AG09319 (cell line): ENCODE measurements at places on chromosomes 11 and 22.

GRCh38 chr22:27990451-27990840 lies 71.4 kb upstream of the PITPNB start:
- DNase-seq: no peak

DNA sequence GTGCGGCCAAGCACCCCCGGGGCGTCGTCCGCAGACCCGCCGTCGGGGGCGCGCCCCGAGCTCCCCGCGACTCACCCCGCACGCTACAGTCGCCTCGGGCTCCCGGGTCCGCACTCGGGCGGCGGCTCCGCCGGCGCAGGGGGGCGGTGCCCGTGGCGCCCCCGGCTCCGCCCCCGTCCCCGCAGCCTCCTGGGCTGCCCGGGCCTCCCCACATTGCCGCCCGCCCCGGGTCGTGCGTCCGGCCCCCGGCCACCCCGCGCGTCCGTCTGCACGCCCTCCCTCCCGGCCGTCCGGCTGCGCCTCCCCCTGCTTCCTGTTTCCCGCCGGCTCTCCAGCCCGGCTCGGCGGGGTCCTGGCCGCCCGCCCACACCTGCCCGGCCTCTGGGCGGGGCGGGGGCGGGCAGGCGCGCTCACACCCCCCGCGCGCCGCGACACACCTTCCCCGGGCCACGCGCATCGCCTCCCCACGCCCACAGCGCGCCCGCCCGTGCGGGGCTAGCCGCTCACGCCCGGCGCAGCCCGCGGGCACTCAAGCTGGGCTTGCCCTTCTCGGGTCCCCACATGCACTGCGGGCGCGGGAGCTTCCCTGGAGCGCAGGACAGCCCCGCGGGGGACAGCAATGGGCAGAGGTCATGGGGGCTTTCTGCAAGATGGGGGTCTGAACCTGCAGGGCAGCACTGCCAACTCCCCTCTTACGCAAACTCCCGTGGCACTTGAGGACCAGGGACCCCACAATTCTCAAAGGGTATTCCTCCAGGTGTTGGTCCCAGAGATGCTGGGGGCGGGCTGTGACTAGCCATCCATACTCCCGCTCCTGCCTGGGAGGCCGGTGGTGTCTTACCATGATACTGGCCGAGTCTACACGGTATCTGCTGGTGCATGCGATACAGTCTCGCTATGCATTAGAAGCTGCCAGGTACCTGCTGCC lies at the start of gene CARD10:
Gene CARD10 (minus strand): TSS at position 148 of the 928 bp plus-strand sequence. CDS start 215 bp downstream, outside the sequence.
- no peak for DNase-seq

- DNase-seq: no peak
Measured at GRCh38 chr11:102831489-102832440, 11.6 kb downstream of the MMP3 start.

DNA sequence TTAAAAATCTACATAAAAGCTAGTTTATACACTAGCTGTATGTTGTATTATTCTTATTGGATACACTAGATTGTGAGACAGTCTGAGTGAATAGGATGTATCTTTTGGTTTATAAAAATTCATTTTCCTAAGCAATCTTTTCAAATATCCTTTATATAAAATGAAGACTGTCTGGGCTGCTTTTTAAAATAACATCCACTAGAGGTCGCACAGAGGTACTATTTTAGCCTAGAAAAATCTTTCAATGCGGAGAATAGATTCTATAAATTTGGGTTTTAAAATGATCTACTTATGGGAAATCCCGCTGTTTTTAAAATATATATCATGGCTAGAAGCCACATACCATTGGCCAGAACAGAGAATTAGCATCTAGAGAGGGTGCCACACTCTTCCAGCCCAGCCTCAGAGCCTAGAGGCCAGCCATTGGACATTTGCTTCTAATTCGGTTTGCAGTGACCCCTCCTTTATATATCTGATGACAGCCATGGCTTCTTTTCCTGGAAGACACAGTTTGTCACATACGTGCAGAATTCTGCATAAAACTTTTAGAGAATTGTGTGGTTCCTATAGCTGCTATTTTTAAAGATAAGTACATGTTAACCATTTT lies 7.3 kb downstream of the C11orf97 start:
- no peak for DNase-seq

GRCh38 chr11:19742588-19743292 lies 30.1 kb downstream of the NAV2 start:
- DNase-seq: peak; percentile 56

DNA sequence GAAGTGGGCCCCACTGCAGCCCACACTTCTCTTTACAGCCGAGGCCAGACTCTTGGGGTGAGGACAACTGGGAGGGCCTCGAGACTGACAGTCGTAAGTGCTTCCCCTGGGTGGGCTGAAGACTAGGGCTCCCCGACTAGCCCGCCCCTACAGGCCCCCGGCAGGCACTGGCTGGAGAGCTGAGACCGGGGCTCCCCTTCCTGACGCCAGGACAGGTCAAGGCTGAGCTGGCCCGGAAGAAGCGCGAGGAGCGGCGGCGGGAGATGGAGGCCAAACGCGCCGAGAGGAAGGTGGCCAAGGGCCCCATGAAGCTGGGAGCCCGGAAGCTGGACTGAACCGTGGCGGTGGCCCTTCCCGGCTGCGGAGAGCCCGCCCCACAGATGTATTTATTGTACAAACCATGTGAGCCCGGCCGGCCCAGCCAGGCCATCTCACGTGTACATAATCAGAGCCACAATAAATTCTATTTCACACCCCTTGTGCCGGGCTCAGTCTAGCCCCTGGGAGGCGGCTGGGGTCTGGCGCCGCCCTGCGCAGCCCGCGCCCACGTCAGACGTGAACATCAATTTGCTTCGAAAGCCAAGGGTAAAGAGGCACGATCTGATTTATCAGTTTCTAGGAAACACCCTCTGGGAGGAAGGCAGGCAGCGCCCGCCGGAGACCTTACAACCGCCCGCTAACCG lies 13.5 kb downstream of the SCYL1 start:
- no peak for DNase-seq

DNA sequence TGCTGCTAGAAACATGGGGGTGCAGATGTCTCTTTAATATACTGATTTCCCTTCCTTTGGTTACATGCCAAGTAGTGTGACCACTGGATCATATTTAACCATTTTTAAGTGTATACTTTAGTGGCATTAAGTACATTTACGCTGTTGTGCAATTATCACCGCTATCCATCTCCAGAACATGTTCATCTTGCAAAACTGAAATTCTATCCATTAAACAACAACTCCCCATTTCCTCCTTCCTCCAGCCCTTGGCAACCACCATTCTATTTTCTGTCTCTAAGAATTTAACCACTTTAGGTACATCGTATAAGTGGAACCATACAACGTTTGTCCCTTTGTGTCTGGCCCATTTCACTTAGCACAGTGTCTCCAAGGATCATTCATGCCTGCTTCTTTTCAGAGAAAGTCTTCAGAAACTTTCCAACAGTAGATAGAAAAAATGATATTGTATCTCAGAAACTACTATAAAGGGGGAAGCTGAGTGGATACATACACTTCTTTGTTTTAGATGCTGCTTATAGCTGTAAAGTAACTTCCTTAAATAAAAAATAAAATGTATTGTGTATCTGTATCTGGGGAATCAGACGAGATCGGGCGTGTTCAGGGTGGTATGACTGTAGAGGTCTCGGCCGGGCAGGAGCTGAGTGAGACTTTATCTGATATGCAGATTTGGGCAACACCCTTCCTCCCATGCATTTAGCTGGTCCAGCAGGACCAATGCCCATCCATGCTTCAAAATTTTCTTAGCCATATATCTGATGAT lies 44.6 kb upstream of the ZBED5 start:
- no peak for DNase-seq

GRCh38 chr11:68683536-68684384 lies 584 bp upstream of the GAL start:
- no peak for DNase-seq

DNA sequence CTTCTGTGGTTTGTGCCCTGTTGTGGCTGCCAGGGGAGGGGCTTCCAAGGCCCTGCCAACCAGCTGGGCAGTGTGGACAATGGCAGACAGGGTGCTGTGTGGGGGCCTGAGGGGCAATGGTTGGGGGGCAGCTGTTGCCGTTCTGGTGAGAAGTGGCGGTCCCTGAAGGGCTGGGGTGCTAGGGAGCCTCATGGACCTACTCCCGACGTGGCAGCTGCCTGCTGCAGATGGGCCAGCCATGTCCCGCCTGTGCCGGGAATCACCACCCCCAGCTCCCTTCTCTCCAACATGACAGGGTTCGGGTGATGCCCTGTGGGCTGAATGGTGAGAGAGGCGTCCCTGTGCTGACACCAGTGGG lies 74.2 kb downstream of the KCNQ1 start:
- DNase-seq: no peak

GRCh38 chr11:115488945-115489344 lies 15.3 kb downstream of the CADM1 start:
- DNase-seq: no peak

DNA sequence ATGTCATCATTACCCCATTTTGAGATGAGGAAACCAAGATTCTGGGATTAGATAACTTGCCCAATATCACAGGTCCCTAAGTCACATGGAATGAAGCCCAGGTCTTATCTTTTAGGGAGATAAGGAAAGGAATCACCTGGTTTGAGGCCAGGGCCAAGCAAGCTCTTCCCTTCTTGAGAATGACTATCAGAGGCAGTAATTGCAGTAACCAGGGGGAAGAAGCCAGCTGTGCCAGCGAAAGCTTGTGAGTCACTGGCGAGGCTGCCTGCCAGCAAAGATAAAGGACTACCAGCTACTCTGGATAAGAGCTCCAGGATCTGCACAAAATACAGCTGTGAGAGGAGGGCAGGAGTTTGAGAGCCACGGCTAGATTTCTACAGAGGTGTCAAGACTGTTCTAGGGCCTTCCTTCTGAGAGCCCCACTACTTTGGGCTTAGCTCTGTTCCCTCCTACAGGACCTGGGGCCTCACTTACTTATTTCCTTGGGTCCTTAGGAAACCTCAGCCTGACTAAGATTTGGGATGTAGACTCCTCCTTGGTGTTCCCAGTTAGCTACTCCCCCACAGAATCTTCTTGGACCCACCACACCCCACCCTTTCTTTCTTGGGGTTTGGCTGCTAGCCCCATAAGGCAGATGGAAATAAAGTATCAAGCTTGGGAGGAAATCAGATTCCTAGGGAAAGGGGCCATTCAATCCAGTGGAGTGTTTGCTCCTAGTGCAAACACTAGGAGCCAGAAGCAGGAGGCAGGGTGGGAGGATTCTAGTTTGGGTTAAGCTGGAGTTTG lies 9.7 kb upstream of the CCKBR start:
- DNase-seq: peak; percentile 35

- no peak for DNase-seq
Measured at GRCh38 chr11:9075556-9075955, 15.8 kb downstream of the SCUBE2 start.

- no peak for DNase-seq
Measured at GRCh38 chr11:34184505-34185015, 79.1 kb downstream of the NAT10 start.

GRCh38 chr11:20458905-20459632 lies 71.6 kb downstream of the PRMT3 start:
- no peak for DNase-seq

GRCh38 chr11:783581-784015 lies 6.3 kb downstream of the CEND1 start:
- DNase-seq: peak; percentile 91

- DNase-seq: no peak
Measured at GRCh38 chr22:19904174-19904856, 37.3 kb upstream of the COMT start.

GRCh38 chr11:22221143-22221542 lies 28.3 kb downstream of the ANO5 start:
- no peak for DNase-seq
